ENCODE measurements at places on chromosomes 3 and 15. TPM values are rescaled to one million over a fixed set of nuclear protein-coding genes. Genes with fewer than 3 reads are reported as not detected.

The SI gene
- not detected for total RNA-seq

The STRIT1 gene
- total RNA-seq = not detected

The GUCA1C gene
- not detected for total RNA-seq

The ITIH3 gene
- 0.14 TPM for total RNA-seq

The USP4 gene
- total RNA-seq = 13.2 TPM

The PARP16 gene
- total RNA-seq = 11.3 TPM

The INKA1 gene
- total RNA-seq = 1.1 TPM

The TM6SF1 gene
- 0.10 TPM for total RNA-seq

All from A549 treated with GW870086 at 1 μM for 4 hours (cell line).